Colonic mucosa (tissue), 4 donors: ENCODE measurements at places on chromosomes 1 and 21. TPM values are rescaled to one million over a fixed set of nuclear protein-coding genes. Genes with fewer than 3 reads are reported as not detected.
A peak's percentile ranks its signal among the peaks of the same experiment; 100 is the strongest.

- DNase-seq = no peak
These were observed 45.9 kb upstream of the DPH5 start for GRCh38 chr1:101071470-101071891.

DNA sequence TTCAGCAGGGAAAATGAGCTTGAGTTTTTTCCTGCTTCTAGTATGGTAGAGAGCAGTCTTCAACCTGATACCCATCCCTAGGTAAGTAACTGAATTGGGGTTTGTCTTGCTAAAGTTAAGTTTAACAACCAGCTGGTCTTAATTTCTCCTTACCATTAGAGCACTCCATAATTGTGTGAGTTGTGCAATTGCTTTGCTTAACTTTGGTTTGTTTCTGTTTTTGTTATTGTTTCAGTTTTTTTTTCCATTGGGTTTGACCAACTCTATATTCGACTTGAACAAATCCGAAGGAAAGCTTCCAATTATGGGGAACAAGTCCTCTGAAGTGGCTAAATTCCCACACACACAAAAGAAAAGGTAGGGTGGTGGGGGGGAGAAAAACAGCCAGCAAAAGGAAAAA lies 641.1 kb downstream of the PLA2G4A start:
- DNase-seq = no peak

GRCh38 chr1:207134581-207134980 lies 30.5 kb downstream of the C4BPA start:
- DNase-seq = no peak

- peak; percentile 78 for DNase-seq
These were observed 402.4 kb upstream of the PROX1 start for GRCh38 chr1:213585402-213585801.

- DNase-seq = peak; percentile 89
These were observed at the start of gene PIGR for GRCh38 chr1:206946261-206946660. Gene PIGR, minus strand, starts transcription at chr1:206946466. Its CDS starts 5,935 bp downstream, at chr1:206940531.

LCE1F gene
- not detected for total RNA-seq

DNA sequence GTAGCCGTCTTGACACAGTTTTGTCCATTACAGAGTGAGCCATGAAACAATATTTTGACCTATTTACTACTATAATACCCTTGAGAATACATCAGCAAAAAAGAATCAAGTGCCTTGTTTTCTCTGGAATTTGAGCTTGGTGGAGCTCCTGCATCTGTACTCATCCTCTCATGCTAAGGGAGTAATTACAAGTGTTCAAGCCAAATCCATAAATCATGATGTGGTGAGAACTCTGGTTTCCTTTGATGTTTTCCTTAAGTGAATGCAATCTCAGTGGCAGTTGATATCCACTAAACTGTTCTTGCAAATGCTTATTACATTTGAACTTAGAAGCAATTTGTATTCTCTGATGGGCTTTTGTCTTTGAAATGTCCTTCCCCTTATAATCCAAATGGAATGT lies 824.6 kb upstream of the TMPRSS15 start:
- DNase-seq = no peak

DNA sequence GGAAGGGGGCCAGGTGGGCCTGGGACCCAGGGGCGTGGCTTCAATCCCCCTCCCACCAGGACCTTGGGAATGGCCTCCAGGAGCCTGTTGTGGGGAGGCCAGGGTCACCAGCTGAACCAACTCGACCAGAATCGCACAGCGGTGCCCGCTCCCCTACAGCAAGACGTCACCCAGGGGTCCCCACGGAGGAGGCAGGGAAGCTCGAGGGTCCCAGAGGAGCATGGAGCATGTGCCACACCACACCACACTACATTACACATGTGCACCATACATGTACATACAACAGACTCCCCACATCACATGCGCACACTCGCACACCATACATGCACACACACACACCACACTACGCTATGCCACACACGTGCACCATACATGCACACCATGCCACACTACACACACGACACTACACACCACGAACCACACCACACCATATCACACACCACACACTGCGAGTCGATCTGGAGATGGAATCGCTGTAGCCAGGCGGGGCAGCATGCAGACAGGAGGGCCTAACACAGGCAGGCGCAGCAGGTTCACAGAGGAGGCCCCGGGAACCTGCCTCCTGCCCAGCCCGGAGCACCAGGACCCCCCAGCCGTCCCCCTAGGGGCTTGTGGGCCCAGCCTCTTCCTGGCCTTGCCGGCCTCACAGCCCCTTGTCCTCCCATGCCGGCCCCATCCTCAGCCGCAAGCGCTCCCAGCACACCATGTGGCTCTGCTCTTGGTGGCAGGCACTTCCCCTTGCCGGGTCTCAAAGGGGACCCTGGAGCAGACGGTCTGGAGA lies 596 bp downstream of the ITGB2 start:
- DNase-seq = no peak

OR2M7 gene
- total RNA-seq = not detected

PIGC gene
- total RNA-seq = 24.1 TPM

- DNase-seq = no peak
These were observed 31.3 kb upstream of the ACTRT2 start for GRCh38 chr1:2989976-2990375.

DNA sequence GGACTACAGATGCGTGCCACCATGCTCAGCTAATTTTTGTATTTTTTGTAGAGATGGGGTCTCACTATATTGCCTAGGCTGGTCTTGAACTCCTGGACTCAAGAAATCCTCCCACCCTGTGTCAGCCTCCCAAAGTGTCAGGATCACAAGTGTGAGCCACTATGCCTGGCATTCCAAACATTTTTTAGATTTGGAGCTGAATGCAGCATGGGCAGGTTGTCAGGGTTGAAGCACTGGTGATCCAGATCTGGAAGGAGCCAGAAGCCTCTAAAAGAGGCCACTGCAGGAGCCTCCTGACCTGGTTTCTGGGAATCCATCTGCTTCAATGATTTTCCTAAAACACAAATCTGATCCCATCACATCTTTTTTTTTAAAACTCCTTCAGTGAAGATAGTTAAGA lies 1.8 kb upstream of the CTPS1 start:
- no peak for DNase-seq

GJA9 gene
- total RNA-seq = 1.7 TPM

DNA sequence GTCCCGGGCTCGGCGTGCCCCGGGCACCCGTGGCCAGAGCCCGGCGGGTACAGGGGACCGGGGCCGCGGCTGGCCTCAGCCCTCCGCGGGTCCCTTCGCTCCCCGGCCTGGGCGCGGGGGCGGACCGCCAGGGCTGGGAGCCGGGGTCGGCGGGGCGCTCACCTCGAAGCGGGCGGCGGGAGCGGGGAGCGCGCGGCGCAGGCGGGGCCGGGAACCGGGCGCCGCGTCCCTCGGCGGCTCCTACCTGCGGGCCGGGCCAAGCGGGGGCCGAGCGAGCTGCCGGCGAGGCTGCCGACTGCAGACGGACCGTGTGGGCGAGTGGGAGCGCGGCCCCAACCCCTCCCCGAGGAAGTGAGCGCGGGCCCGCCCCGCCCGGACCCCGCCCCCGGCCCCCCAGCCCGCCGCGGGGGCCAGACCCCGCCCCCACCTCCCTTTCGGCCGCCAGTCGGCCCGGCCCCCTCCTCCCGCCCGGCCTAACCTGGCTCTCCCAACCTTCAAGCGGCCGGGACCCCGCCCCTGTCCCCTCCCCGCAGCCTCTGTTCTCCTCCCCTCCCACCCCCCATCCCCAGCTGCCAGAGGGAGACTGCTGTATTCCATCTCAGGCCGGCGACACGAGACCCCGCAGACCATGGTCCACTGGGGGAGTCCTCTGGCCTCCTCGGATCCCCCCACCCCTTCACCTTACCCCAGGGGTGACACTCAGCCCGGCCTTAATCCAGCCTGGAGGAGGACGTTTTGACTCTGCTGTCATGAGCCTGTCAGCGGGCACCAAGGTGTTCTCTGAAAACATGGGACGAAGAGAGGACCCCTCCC lies at the start of gene FHL3:
TSS of gene FHL3 (minus strand) at position 320 of the 813 bp plus-strand sequence. CDS start 6,102 bp downstream, outside the sequence.
- no peak for DNase-seq

GRCh38 chr1:155529929-155530328 lies 32.7 kb downstream of the ASH1L start:
- no peak for DNase-seq
